ENCODE measurements at places on chromosomes 4 and X.

- DNase-seq, result no peak
Measured at GRCh38 chr4:127450276-127450675, 182.5 kb upstream of the INTU start.

- DNase-seq, result no peak
Measured at GRCh38 chr4:159577241-159577640, 474.4 kb downstream of the RAPGEF2 start.

- no peak for DNase-seq
Measured at GRCh38 chr4:24799544-24800324, 4.4 kb downstream of the SOD3 start.

DNA sequence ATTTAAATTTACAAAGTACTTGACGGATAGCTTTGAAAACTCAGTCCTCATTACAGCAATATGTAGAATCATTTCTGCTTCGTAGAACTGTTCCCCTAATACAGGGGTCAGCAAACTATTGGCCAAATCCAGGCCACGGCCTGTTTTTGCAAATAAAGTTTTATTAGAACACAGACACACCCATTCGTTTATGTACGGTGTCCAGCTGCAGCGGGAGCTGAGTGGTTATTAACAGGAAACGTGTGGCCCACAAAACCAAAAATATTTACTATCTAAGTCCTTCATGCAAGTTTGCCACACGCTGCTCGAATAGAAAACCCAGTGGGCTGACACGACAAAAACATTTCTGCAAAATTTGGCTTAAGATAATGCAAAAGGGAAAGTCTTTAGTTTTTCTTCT lies 146.5 kb downstream of the AFAP1 start:
- DNase-seq, result no peak

DNA sequence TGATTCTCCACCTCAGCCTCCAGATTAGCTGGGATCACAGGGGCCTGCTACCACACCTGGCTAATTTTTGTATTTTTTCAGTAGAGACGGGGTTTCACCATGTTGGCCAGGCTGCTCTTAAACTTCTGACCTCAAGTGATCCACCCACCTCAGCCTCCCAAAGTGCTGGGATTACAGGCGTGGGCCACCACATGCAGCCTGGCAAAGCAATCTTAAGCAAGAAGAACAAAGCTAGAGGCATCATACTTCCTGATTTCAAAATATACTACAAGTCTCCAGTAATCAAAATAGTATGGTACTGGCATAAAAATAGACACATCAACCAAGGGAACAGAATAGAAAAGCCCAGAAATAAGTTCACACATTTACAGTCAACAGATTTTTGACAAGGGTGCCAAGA lies 12.8 kb upstream of the F8A1 start:
- no peak for DNase-seq

DNA sequence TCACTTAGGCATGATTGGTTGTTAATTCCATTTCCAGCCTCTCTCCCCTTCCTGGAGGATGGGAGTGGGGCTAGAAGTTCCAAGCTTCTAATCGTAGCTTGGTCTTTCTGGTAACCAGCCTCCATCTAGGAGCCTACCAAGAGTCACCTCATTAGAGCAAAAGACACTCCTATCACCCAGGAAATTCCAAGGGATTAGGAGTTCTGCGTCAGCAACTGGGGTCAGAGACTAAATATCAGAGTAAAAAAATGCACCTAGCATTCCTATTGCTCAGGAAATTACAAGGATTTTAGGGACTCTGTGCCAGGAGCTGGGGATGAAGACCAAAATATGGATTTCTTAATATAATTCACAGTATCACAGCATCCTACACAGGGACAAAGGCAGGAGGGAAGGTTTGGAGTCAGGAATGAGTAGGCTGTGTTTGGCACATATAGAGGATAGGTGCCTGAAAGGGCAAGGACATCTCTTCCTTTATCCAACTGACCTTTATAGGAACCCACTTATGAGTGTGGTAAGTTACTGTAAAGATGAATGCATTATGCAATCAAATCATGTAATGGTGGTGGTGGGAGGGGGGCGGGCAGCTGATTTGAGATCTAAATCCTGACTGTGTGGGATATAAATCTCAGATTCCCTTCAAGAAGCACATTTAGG lies 30.5 kb upstream of the LIMCH1 start:
- DNase-seq, result no peak

DNA sequence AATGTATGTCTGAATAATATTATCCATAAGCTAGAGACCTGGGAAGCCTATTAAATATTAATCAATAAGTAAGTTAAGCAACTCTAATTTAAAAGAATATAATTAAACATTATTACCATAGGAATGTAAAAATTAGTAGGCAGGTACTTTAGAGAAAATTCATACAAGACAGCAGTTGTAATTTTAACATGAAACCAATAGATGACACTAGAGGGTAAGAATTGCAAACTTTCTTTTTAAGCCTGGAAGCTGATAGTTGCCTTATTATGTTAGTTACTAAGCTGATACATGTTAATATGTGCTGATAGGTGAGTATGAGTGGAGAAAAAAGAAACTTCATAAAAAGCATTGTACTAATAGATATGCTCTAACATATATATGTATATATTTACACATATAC lies 1157.4 kb downstream of the FAM133A start:
- DNase-seq, result no peak

- no peak for DNase-seq
Measured at GRCh38 chr4:73801692-73802091, 34.8 kb upstream of the CXCL6 start.

GRCh38 chr4:84063619-84064018 lies 435.5 kb downstream of the NKX6-1 start:
- DNase-seq, result no peak

GRCh38 chr4:70654605-70655011 lies 11.7 kb downstream of the JCHAIN start:
- DNase-seq, result no peak

DNA sequence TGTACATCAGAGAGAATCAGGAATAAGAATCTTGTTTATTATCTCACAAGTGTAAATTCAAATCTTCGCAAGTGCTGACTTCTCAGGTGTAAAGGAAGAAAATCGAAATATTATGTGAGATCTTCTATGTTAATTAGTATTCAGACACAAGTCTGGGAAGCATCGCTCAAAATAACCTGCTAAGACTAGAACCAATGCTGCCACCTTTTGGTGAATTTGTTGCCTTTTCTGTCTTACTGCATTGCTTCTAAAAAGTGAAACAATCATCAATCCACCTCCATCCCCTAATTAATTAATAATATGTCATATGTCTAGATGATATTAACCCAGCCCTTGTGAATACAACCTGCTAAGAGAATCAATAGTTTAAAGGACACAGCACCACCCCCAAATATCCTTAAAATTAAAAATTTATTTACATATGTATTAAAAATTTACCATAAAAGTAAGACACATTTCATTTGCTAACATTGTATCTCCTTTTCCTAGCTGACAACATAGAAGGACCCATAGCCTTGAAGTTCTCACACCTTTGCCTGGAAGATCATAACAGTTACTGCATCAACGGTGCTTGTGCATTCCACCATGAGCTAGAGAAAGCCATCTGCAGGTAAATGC lies 3.5 kb downstream of the EPGN start:
- no peak for DNase-seq

GRCh38 chr4:102061133-102061532 lies 270.6 kb downstream of the BANK1 start:
- no peak for DNase-seq

DNA sequence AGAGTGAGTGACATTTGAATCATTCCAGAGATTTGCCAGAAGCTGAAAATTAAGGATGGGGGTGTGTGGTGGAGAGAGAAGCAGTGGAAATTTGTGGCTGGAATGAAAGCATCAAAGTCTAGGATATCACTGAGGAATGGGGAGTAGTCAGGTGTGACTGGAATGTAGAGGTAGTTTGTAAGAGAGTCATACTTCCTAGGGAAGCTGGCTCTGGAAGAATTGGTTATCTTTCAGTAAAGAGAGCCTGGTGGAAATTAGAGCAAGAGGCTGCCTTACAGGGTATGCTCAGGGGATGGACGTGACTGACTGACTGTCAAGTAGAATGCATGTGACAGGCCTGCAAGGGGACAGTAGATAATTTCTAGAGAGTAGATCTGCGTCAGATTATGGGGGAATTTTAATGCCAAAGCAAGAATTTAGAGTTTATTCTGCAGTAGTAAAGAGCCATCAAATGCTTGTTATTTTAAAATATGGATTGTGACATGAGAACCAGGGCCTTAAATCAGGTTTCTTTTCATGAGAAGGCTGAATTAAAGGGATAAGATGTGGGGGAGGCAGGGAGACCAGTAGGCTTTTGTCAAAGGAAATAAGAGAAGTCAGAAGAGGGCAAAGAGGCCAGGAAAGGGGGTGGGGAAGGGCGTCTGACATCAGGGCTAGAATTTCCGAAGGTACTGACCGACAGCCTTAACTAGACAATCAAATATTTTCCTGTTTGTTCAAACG lies 109.9 kb downstream of the AFF1 start:
- DNase-seq, result no peak

GRCh38 chrX:37818031-37818430 lies 29.3 kb downstream of the DYNLT3 start:
- no peak for DNase-seq

DNA sequence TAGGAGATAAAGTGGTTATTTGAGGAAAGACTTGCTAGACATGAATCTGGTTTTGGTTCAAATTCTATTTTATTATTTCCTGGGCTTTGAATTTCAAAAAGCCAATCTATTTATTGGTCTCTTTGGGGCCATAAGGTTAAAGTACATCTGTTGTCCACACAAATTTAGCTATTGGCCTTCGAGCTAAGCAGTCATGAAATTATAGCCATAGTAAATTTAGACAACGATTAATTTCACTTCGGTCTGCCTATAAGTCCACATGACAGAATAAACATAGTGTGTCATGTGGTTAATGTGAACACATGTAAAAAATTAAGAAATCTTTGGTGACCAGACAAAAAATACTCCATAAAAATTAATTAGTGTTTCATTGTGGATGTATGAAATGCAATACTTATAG lies 161.9 kb downstream of the PALLD start:
- no peak for DNase-seq

- DNase-seq, result no peak
Measured at GRCh38 chr4:76301068-76301774, 5.3 kb upstream of the STBD1 start.

GRCh38 chr4:153808175-153808574 lies 19.3 kb upstream of the SFRP2 start:
- no peak for DNase-seq

DNA sequence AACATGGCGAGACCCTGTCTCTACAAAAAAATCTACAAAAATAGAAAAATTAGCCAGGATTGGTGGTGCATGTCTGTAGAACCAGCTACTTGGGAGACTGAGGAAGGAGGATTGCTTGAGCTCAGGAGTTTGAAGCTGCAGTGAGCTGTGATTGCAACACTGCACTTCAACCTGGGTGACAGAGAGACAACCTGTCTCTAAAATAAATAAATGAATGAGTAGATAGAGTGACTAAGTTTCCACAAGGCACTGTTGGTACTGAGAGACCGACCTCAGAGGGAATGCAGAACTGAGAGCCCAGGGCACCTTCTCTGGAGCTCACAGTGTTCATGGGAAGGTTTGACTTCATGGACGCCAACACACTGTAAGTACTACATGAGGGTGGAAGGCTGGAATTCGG lies 26.7 kb upstream of the ARSD start:
- DNase-seq, result no peak

GRCh38 chr4:6292376-6293096 lies 22.9 kb downstream of the WFS1 start:
- DNase-seq, result no peak

DNA sequence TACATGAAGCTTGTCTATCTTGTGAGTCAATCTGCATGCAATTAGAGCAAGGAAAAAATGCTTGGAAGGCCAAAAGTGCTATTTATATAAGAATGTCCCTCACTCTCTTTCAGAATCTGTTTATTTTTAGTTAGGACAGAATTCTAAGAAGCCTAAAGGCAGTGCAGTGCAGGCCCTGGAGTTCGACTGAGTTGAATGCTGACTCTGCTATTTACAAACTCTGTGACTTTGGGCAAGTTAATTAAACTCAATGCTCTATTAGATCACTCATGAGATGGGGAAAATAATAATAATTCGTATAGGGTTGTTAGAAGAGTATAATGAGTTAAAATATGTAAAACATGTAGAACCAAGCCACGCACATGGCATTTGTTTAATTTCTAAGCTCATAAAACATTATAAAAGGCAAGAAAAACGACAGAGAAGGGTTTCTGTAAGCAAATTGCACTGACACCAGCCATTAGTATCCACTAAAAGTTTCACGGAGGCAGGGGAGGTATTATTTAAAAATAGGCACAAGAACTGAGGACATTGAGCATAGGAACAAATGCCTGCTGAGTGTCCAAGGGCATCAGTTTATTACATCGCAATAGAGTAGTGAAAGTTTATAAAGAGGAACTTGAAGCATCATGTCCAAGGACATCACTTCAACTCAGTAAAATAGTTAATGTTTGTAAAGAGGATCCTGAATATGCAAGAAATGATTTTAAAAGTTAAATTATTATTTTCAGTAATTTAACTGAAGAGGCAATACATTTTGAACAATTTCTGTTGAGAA lies 115.0 kb upstream of the INPP4B start:
- no peak for DNase-seq

- no peak for DNase-seq
Measured at GRCh38 chrX:70455366-70456202, 10.9 kb downstream of the DLG3 start.

DNA sequence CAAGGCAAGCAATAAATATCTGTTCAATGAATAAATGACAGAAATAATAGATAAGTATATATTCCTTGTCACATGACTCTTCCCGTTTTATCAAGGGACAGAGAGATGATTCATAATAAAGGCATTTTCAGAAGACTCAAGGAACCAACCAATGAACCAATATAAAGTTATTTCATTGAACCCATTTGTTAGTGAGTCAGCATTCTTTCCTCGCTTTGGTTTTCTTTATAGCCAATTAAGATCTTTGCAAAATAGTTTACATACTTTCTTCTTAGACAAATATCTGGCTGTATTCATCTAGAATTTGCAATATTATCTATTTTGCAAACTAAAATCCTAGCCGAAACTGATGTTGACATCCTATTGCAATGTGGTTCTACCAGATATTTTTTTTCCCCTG lies 269.4 kb downstream of the IL15 start:
- no peak for DNase-seq

- no peak for DNase-seq
Measured at GRCh38 chr4:186027405-186027804, 41.6 kb upstream of the TLR3 start.

DNA sequence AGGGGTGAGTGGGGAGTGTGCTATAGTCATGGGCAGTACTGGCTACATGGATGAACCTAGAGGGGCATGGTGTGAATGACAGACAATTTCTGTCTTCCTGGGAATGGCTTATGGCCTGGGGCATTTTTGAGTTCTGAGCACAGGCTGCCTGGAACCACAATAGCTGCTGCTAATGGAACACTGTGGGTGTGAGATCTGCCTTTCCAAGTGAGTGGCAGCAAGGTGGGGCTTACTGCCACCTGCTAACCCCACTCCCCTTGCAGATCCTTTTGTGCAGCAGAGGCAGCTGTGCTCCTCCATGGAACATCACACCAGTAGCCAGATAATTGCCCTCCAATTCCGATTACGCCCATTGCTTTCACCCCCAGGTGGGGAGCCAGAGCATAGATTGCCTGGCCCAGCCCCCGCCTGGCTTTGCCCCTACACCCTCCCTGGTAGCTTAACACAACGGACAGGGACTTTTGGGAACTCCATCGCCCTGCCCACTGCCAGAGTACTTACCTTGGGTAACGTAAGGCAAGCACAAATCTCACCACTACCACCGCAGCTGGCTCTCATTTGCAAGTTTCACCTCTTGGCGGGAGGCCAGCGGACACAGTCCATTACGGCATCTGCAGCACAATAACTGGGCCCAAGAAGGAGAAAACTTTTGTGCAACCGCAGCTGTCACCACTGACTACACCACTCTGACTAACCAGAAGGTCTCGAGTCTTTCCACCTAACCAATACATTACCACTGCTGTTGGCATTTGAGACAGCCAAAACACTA lies 421.2 kb upstream of the NWD2 start:
- no peak for DNase-seq

All from sigmoid colon (tissue), 7 donors.